ENCODE measurements at places on chromosomes 1 and 21. TPM values are rescaled to one million over a fixed set of nuclear protein-coding genes. Genes with fewer than 3 reads are reported as not detected.
A peak's percentile ranks its signal among the peaks of the same experiment; 100 is the strongest.

DNA sequence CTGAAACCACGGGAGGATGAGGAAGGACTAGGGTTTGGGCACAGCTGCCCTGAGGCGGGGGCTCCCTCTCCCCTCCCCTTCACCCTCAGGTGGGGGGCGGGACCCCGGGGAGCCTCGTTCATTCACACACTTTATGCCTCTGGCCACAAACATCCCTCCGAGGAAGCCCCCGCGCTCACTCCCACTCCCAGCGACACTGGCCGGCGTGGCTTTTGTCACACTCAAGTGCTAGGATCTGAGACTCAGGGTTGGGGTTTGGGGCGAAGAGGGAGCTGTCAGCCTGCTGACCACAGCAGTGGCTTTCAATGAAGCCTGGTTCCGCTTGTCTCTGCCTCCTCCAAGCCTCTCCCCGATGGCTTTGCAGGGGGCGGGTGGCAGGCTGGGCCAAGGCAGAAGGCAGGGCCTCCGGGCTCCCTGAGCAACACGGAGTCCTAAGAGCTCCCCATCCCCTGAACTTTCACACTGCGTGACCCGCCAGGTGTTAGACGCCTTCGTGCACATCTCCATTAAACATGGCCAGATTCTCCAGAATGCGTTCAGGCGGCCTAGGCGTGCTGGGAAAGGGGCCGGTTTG lies 178.1 kb downstream of the NPHP4 start:
- no peak overlapping the region for H3K27ac ChIP-seq
- H3K27me3 ChIP-seq, result peaks cover 11% of the 10 kb centered on the region
- no peak for DNase-seq
- peaks cover 2% of the 10 kb centered on the region for H3K36me3 ChIP-seq
- peaks cover 3% of the 10 kb centered on the region for H3K4me1 ChIP-seq

The GBP6 gene
- total RNA-seq, result not detected

GRCh38 chr21:42580076-42580792 lies 66.6 kb downstream of the SLC37A1 start:
- DNase-seq, result no peak
- H3K27ac ChIP-seq, result peak overlapping the region; percentile 13
- peaks cover 2% of the 10 kb centered on the region for H3K4me1 ChIP-seq
- peaks cover 3% of the 10 kb centered on the region for H3K27me3 ChIP-seq

GRCh38 chr1:28720376-28720775 lies 16.4 kb upstream of the YTHDF2 start:
- DNase-seq, result no peak
- H3K4me1 ChIP-seq, result peaks cover 4% of the 10 kb centered on the region
- no peak overlapping the region for H3K4me3 ChIP-seq
- H3K36me3 ChIP-seq, result no peaks in the 10 kb centered on the region
- H3K27ac ChIP-seq, result peak overlapping the region; percentile 69

DNA sequence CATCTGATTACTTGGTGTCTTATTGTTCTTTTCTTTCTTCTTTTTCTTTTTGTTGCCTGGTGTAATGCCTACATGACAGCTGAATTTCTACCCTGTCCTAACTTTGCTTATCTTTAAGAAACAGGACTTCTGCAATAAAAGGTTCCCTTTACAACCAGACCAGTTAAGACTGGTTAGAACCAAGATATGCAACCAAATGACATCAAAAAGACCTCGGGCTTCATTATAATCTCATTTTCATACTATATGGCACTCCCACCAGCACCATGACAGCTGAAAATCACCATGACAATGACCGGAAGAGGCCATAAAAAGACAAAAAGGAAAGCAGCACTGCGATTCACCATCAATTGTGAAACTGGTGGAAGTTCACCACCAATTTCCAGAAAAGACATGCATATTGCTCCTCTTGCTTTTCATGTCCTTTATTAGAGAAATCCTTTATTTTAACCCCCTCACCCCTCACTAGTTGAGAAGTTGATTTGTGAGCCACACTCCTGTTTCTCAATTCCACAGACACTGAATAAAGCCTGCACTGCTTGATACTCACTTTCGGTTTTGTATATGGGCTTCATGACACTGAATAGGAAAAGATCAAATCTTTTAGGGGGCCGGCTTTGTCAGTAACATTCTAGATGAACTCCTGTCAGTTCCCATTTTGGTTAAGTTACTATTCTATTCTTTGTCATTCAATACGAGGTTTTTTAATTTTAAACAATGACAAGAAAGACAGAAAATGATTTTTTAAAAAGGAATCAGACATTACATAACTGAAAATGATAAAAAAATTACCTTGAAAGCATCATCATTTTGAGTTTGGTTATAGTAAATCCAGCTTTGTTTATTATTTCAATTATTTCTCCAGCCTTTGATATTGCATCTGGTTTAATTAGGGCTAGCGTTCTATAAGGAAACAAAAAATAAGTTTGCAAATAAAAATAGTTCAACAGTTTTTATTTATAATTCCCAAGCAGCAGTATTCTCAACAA lies 58.1 kb downstream of the NME7 start:
- peaks cover 31% of the 10 kb centered on the region for H3K36me3 ChIP-seq
- H3K27ac ChIP-seq, result no peak overlapping the region
- peaks cover 5% of the 10 kb centered on the region for H3K4me1 ChIP-seq
- no peaks in the 10 kb centered on the region for H3K27me3 ChIP-seq

- H3K4me3 ChIP-seq, result no peak overlapping the region
- peaks cover 2% of the 10 kb centered on the region for H3K4me1 ChIP-seq
- no peaks in the 10 kb centered on the region for H3K27me3 ChIP-seq
- H3K36me3 ChIP-seq, result peaks cover 6% of the 10 kb centered on the region
- no peak for DNase-seq
Measured at GRCh38 chr1:151435174-151435573, 24.1 kb downstream of the POGZ start.

DNA sequence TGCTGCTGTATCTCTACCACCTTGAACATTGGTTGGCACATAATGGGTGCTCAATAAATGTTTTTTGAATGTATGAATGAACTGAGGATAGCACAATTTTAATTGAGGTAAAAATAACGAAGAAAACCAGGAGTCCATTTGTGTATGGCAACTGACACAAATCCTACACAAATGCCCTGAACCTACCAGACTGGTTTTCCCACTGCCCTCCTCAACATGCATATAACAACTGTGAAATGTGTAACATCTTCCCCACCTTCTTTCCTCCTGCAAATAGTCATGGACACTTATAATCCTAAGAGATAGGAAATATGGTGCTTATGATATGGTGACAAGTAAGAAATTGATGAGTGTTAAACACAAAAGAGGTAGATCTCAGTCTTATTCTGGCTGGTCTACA lies 9.9 kb upstream of the LMO4 start:
- no peak for DNase-seq
- H3K27ac ChIP-seq, result no peak overlapping the region
- H3K36me3 ChIP-seq, result no peaks in the 10 kb centered on the region
- H3K4me3 ChIP-seq, result no peak overlapping the region

DNA sequence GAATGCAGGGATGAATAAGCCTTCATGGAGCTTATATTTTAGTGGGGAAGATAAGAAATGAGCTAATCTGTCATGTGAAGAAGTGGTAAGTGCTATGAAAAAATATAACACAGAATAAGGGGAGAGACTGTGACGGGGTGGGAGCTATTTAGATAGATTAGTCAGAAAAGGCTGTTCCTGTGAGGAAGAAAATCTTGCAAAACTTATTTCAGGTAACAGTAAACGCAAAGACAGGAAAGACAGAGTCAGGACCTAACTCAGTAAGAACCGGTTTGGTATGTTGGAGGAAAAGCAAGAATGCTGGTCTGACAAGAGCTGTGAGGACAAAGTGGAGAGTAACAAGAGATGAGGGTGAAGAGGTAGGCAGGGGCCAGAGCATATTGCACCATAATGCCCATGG lies 22.0 kb downstream of the GNAI3 start:
- H3K36me3 ChIP-seq, result peaks cover 5% of the 10 kb centered on the region
- peaks cover 22% of the 10 kb centered on the region for H3K4me1 ChIP-seq
- H3K27me3 ChIP-seq, result no peaks in the 10 kb centered on the region
- H3K27ac ChIP-seq, result no peak overlapping the region
- H3K4me3 ChIP-seq, result no peak overlapping the region

The BGLAP gene
- 5.8 TPM for total RNA-seq

DNA sequence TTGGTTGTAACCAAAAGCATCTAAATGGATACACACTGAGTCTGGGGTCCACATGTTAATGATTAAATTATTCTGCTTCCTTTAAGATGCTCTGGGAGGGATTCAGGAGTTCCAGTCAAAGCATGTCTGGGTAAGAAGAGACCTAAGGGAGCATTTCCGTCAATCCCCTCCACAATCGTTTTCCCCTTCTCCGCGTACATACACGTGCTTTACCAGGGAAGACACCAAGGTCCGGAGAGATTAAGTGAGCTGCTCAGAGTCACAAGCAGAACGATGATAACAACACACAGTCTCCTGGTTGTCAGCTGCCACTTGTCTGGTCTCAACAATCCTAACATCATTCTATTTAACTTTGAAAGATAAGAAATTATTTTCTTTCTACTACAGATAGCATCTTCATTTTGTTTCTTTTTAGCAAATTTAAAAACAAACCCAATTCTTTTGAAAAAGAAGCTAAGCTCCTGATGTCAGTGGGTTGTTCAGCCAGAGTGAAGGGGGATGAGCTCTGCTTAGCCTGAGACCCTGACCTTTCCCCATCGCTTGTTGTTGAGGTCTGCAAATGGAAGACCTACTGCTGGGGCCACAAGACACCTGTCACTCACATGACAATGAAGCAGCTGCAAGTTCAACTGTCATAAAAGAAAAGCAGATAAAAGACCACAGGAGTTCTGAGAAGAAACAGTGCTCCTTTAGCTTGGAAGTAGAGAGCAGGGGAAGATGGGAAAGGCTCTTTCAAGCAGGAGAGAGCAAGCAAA lies 4.5 kb downstream of the PAFAH2 start:
- no peak overlapping the region for H3K4me3 ChIP-seq
- H3K27me3 ChIP-seq, result no peaks in the 10 kb centered on the region
- H3K36me3 ChIP-seq, result peaks cover 1% of the 10 kb centered on the region
- DNase-seq, result no peak
- peak overlapping the region; percentile 14 for H3K27ac ChIP-seq

The ITLN1 gene
- total RNA-seq, result 0.33 TPM

DNA sequence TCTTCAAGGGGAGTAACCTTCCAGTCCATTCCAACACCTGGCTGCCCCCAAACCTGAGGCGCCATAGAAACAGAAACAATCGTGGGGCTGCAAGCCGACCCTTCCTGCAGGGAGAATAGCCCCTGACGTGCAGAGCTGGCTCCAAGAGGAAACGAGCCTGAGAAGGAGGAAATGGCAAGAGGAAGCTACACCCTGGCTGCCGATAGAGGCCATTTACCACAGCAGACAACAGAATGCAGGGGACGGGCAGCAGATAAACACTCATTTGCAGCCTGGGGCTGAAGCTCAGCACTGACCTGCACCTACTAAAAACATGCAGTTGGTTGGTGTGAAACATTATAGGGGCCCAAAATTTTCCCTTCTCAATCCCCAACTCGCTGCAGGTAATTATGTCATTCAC lies 8.7 kb upstream of the TDRD10 start:
- no peak overlapping the region for H3K27ac ChIP-seq
- H3K4me1 ChIP-seq, result peaks cover 6% of the 10 kb centered on the region
- no peak for DNase-seq

The KIF2C gene
- 26.6 TPM for total RNA-seq

DNA sequence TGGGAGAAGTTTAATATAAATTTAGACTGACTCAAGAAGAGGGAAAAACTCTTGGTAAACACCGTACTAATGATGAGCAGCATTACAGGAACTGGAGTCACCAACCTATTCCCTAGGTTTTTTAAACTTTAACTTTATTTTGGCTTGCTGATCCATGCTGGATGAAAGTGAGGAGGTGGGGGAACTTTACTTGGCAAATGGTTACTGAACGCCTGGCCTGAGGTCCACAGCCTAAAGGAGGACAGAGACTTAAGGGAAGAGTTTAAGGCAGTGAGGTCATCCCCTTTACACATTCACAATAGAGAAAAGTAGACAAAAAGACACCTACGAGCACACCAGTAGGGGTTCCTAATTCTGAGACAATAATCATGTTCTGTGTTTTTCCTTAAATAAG lies 25.6 kb upstream of the A3GALT2 start:
- DNase-seq, result no peak
- H3K27me3 ChIP-seq, result no peaks in the 10 kb centered on the region
- peaks cover 3% of the 10 kb centered on the region for H3K36me3 ChIP-seq
- peak overlapping the region; percentile 95 for H3K27ac ChIP-seq

The TRIM58 gene
- total RNA-seq, result 1.2 TPM
